Upper lobe of right lung (tissue), 1 donor: ENCODE measurements at places on chromosomes 6 and 20. TPM values are rescaled to one million over a fixed set of nuclear protein-coding genes. Genes with fewer than 3 reads are reported as not detected.

The DLK2 gene
- total RNA-seq = 0.23 TPM

The MAP7 gene
- 23.2 TPM for total RNA-seq

DNA sequence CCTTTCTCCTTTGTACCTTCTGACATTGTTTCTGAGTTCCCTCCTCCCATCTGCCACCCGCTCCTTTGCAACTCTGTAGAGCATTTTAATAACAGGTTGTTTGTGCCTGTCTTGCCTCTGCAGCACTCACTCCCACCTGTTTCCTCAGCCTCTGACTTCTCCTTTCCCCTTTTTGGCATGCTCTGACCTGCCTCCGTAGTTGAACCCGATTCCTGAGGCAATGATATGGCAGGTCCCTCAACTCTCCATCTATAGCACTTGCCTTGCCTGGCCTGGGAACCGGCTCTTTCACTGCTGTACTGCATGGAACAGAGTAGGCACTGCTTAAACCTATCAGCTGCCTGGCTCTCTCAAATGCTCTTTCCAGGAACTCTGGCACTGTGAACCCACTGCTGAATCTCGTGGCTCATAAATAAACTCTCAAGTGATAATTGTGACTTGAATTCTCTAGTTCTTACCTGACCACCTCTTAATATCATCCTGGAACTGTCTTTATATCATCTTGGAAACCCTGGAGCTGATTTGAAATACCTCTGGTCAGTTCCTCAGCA is 50.3 kb downstream of the UTRN start:
- no peaks in the 10 kb centered on the region for H3K27me3 ChIP-seq
- H3K4me3 ChIP-seq = no peak overlapping the region
- no peak for DNase-seq
- no peaks in the 10 kb centered on the region for H3K36me3 ChIP-seq
- peaks cover 64% of the 10 kb centered on the region for H3K4me1 ChIP-seq
- H3K27ac ChIP-seq = no peak overlapping the region

The PNRC1 gene
- total RNA-seq = 183 TPM

The APOM gene
- total RNA-seq = 2.6 TPM

- H3K4me3 ChIP-seq = no peak overlapping the region
- no peak for DNase-seq
- H3K27ac ChIP-seq = no peak overlapping the region
- H3K27me3 ChIP-seq = no peaks in the 10 kb centered on the region
- H3K4me1 ChIP-seq = no peaks in the 10 kb centered on the region
Measured at GRCh38 chr20:5511930-5512329, 195.2 kb upstream of the PROKR2 start.

- DNase-seq = no peak
- peaks cover 6% of the 10 kb centered on the region for H3K36me3 ChIP-seq
- no peaks in the 10 kb centered on the region for H3K27me3 ChIP-seq
- H3K4me1 ChIP-seq = peaks cover 41% of the 10 kb centered on the region
- H3K4me3 ChIP-seq = no peak overlapping the region
- no peak overlapping the region for H3K27ac ChIP-seq
Measured at GRCh38 chr20:48681201-48681872, 146.5 kb downstream of the PREX1 start.

DNA sequence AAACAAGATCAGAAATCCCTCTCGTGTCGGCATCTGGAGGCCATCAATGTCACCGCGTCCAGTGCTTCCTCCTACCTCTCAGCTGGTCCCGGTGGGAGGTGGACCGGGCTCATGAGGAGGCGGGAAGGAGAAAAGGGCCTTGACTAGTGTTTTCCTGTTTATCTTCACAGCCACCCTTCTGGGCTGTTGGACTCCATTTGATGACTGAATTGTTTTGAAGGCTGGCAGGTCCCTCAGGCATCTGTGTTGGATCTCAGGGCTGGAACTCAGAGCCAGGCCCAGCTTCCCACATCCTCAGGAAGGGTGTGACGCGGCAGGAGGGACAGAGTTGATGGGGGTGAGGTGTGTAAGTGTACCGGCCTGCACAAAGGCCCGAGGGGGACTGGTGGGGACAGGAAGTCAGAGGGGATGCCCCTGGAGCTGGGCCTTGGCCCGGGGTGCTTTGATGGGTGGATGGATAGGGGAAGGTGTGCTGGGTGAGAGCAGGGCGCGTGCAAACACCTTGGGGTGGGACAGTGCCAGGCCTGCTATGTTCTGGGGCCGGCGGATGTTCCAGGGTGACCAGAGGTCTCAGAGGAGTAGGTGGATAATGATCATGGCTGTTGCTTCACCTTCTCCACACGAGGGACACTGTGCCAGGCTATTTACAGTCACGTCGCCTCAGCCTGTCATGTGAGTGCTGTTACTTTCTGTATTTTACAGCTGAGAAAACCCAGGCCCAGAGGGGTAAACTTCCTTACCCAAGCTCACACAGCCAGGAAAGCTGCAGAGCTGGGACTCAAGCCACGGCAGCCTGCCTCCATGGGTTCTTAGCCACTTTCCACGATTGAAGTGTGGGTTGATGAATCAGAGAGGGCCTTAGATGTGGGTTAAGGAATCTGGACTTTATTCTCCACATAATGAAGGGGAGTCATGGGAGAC is 17.9 kb upstream of the CHMP4B start:
- DNase-seq = no peak
- no peaks in the 10 kb centered on the region for H3K27me3 ChIP-seq
- no peak overlapping the region for H3K4me3 ChIP-seq
- H3K4me1 ChIP-seq = peaks cover 19% of the 10 kb centered on the region

DNA sequence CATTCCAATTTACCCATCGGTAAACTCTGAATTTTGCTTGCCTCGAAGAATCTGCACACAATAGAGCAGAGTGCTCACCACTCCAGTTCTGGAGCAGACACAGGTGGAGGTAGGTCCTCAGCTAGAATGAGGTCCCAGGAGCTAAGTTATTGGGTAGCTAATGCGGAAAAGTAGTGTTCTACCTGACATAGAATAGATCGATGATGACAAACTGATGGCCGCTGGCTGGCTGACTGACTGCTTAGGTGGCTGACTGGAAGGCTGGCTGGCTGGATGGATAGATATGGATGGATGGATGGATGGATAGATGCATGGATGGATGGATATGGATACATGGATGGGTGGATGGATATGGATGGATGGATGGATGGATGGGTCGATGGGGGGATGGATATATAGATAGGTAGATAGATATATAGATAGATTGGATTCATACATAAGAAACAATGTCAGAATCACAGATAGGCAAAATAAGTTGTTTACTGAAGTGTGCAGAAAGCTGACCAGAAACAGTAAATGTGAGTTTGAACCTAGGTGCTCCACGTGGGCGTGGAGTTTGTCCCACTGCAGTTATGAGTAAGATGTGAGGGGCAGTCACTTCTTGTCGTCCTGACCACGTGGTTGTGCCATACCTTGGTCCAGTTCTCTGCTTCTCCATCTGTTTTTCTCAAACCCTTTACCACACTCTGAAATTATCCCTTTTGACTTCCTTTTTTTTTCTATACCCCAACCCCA is 62.1 kb downstream of the TBXT start:
- no peak for DNase-seq
- H3K4me3 ChIP-seq = no peak overlapping the region
- no peaks in the 10 kb centered on the region for H3K27me3 ChIP-seq

GRCh38 chr6:117266257-117267053 is 1.1 kb downstream of the VGLL2 start:
- peaks cover 96% of the 10 kb centered on the region for H3K27me3 ChIP-seq
- H3K4me1 ChIP-seq = peaks cover 13% of the 10 kb centered on the region
- DNase-seq = no peak
- no peak overlapping the region for H3K27ac ChIP-seq
- peak overlapping the region; percentile 37 for H3K4me3 ChIP-seq

- H3K27ac ChIP-seq = no peak overlapping the region
- H3K36me3 ChIP-seq = no peaks in the 10 kb centered on the region
- H3K27me3 ChIP-seq = peaks cover 7% of the 10 kb centered on the region
- no peak for DNase-seq
Measured at GRCh38 chr20:49340161-49340966, 62.5 kb upstream of the ZNFX1 start.
